Bronchial epithelial cell (primary cell): ENCODE measurements at places on chromosomes 11 and 22. TPM values are rescaled to one million over a fixed set of nuclear protein-coding genes. Genes with fewer than 3 reads are reported as not detected.

DNA sequence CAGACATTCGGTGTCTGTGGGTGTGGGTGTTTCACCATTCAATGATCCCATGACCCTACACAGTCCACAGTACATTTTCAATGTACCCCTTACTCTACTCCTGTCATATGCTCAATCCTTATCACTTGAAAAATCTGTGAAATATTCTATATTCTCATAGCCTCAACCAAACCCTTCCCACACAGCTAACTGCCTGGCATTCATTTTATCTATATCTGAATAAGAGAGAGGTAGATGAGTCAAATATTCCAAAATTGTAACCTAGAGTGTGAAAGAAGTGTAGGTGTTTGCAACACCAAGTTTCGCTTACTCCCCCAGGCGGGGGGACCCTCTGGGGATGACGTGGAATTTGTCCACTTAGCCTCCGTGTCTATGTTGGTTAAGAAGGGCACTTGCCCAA, 354.8 kb downstream of the ETS1 start:
- no peak for DNase-seq

DNA sequence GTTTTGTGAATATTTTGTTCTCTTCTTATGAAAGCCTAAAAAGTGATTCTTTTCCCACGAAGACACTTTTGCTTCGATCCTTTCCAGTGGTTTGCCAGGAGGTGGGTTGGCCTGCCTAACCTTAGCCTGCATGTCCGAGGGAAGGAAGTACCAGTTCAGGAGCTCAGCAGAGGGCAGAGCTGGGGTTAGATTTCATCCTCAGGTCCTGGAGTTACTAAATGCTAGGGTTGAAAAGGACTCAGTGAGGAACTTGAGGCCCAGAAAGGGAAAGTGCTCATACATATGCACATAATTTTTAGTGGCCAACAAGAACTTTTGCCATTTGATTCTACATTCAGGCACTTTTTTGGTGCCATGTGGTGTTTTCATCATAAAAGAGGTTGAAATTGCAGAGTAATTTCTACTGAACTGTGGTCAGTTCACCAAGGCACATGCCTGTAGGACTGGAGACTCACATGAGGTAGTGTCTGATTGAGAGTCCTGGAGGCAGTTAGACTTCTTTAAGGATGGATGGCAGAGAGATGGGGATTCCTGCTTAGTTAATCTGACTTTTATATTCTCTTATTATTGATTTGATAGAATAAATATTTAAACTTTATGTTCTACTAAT, 36.7 kb downstream of the NCAM1 start:
- DNase-seq: no peak

The UCP2 gene
- 0.26 and 1.0 TPM in 2 replicates for total RNA-seq

The PLEKHA7 gene
- 2.4 and 6.4 TPM in 2 replicates for total RNA-seq

The EXPH5 gene
- total RNA-seq: 7.6 and 22.3 TPM in 2 replicates
